ENCODE measurements at places on chromosomes 11 and 22.

- no peak for DNase-seq
These were observed 47.1 kb upstream of the LMO1 start for GRCh38 chr11:8310743-8311298.

DNA sequence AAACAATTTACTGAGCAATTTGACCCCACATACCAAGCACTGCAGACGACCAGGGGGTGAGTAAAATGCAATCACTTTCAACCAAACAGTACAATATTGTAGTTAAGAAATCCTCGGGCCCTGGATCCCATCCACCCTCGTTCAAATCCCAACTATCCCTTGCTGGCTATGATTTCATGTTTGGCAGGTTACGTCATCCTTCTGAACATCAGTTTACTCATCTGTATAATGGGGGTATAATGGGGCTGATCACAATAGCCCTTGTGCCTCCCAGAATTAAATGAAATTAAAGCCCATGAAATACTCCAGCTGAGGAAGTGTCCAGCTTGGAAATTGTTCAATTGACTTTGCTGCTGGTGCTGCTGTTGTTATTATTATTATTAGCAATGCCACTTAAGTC is 20.6 kb downstream of the APLNR start:
- no peak for DNase-seq

GRCh38 chr22:32281072-32281471 is 25.9 kb upstream of the SLC5A4 start:
- no peak for DNase-seq

DNA sequence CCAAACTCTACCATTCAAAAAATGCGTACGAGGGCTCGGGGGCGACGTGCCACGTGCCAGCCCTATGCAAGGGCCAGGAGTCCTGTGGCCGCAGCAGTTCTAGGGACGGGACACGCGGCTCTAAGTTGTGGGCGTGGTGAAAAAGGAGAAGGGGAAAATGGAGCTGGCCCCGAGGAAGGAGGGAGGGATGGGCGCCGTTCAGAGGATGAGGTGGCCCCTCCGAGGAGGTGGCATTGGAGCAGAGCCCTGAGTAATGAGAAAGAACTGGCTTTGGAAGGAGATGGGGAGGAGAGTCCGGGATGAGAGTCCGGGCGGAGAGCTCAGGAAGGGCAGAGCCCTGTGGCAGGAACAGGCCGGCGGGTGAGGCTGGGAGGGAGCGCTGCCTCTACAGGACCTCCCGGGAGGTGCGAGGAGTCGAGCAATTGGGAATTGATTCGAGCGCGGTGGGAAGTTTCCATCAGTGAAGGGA is 21.0 kb downstream of the OTUB1 start:
- no peak for DNase-seq

DNA sequence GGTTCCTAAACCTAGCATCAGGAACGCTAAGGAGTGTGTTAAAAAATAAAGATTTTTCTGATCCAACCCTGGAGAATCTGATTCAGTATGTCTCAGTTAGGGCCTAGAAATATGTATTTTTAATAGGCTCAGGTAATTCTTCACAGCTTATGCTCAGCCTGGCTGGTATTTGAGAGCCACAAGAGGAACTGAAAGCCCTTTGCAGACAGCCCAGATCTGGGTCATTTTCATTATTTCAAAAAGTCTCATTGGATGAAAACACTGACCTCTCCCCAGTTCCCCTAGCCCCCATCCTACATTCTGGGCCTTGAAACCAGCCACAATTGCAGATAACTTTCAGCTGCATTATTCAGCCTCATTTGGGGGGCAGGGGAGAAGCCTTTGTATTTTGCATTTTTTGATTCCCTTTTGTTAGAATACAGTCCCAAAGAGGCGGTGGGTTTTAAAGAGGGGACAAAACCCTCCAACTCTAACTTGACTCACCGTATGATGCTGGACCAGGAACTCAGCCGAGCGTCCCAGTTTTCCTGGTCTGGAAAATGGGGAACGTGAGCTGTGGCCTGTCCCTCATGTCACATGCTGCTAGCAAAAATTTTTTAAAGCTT is 66.0 kb upstream of the LARGE1 start:
- DNase-seq, result no peak

- DNase-seq, result no peak
These were observed 15.7 kb downstream of the PPARA start for GRCh38 chr22:46165977-46166376.

DNA sequence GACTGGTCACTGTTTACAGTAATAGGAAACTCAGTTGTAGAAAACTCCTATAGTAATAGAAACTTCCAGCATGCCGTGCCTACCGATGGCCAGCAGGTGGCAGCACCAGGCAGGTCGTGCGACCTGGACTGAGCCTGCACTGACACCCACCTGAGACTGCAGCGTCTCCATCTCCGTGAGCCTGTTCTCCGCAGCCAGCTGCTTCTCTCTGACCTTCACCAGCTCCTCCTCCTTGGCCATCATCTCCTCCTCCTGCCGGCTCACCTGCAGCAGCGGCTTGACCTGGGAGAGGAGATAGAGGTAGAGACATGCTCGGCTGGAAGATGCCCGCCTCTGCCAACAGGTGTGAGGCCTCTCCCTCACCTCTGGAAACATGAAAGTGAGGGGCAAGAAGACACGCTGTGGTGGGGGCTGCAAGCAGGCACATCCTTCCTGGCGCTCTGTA is 48.5 kb downstream of the APOL1 start:
- peak; percentile 71 for DNase-seq

DNA sequence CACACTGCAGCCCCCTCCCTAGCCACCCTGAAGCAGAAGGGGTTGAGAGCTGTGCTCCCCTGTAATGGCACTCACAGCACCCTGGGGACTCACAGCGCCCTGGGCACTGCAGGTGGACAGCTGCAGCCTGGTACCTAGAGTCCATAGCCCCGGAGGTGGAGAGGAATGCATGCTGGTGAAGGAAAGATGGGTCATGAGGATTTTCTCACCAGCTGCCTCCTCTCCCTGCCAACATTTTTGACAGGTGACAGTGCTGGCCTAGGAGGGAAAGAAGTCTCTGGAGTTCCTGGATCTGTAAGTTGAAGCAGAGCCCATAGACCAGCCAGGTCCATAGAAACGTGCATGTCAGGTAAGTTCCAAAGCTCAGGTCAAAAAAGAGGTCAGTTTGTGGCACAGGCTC is 330.5 kb downstream of the TENM4 start:
- no peak for DNase-seq

- DNase-seq, result no peak
These were observed 6.2 kb upstream of the SLC5A4 start for GRCh38 chr22:32261306-32261705.

DNA sequence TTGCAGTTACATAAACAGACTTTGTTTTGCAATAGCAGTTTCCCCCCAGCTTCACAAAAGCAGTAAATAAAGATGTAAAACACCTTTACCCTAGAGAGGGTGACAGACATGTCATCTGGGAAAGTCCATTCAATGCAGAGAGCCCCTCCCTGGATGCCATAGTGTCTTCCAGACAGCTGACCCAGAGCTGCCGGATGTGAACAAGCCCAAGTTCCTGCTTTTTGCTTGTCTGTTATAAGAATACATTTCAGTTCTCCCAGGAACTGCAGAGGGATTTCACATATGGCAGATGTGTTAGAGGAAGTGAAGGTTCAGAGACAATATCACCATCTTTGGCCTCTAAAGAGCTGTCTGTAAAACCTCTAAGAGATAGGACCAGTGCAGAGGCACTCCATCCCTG is 48.9 kb downstream of the RELT start:
- no peak for DNase-seq

DNA sequence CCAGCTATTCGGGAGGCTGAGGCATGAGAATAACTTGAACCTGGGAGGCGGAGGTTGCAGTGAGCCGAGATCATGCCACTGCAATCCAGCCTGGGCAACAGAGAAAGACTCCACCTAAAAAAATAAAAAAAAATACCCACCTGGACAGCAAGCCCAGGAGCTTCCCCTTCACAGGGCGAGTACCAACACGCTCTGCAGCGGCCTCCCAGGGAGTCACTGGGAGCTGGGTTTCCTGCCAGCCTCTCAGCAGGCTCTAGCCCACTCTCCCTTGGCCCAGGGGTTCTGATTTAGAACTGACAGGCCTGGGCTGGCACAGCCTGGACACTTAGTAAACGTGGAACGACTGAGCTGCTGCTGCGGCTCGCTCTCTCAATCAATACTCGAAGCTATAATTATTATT is 2.0 kb upstream of the CABP7 start:
- DNase-seq, result no peak

DNA sequence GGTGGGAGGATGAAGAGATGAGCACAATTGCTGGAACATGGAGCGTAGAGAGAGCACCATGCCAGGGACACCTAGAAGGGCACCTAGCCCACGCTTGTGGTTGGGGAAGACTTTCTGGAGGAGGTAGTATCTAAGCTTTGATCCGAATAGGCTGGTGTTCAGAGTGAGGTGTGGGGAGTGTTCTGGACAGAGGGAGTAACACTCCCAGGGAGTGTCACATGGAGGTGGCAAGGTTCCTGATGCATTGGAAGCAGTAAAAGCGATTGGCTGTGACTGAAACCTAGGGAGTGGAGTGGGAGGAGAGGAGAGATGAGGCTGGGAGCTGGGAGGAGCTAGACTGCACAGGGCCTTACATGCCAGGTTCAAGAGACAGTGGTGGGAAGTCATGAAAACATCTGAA is 188.0 kb upstream of the NCAM1 start:
- DNase-seq, result no peak

GRCh38 chr22:38868286-38868721 is 3.7 kb downstream of the CBX6 start:
- DNase-seq, result no peak

GRCh38 chr11:13283636-13284035 is 6.0 kb downstream of the BMAL1 start:
- DNase-seq, result no peak

GRCh38 chr22:29788339-29789279 is 21.4 kb downstream of the UQCR10 start:
- no peak for DNase-seq

- peak; percentile 71 for DNase-seq
These were observed 3.9 kb downstream of the RHOG start for GRCh38 chr11:3836903-3837302.

- no peak for DNase-seq
These were observed 100.2 kb downstream of the C11orf87 start for GRCh38 chr11:109522116-109522755.

GRCh38 chr22:32660292-32660691 is 141.2 kb upstream of the TIMP3 start:
- no peak for DNase-seq

DNA sequence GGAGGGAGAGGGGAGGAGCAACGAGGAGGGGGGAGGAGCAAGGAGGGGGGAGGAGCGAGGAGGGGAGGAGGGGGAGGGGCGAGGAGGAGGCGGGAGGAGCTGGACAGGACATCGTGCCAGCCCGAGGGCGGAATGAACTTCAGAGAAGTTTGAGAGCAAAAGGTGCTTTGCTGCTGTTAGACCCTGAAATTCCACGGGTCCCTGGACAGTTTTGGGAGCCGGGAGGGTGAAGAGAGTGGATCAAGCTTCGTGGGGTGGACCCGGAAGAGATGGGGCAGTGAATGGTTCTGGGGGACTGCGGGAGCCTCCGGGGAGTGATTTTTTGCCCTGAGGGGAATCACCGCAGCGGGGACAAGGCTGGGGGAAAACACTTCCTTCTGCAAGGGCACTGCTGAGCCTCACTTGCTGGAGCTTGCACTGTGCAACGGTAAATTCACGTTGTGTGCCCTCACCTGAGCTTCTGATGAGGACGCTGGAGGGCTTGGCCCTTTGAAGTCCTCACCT is 10.7 kb upstream of the NLRP6 start:
- DNase-seq, result no peak

DNA sequence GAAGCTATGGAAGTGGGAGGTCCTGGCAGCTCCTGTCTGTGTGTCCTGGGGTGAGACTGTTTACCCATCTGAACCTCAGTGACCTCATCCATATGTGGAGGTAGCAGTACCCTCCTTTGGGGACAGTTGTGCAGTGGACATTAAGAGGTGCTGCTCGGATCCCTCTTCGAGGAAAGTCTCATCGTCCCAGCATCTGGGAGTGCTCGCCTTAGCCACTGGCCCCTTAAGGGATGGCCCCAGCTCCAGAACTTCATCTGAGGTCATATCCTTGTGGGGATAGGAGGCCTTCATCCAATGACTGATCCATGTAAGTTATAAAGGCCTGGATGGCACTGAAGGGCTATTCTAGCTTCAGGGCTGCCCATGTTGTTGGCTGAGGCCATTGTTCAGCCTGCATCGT is 538.1 kb downstream of the MIAT start:
- DNase-seq, result no peak

GRCh38 chr11:19499999-19500398 is 212.6 kb upstream of the NAV2 start:
- no peak for DNase-seq

- no peak for DNase-seq
These were observed 25.5 kb upstream of the OSBPL5 start for GRCh38 chr11:3190600-3190999.

DNA sequence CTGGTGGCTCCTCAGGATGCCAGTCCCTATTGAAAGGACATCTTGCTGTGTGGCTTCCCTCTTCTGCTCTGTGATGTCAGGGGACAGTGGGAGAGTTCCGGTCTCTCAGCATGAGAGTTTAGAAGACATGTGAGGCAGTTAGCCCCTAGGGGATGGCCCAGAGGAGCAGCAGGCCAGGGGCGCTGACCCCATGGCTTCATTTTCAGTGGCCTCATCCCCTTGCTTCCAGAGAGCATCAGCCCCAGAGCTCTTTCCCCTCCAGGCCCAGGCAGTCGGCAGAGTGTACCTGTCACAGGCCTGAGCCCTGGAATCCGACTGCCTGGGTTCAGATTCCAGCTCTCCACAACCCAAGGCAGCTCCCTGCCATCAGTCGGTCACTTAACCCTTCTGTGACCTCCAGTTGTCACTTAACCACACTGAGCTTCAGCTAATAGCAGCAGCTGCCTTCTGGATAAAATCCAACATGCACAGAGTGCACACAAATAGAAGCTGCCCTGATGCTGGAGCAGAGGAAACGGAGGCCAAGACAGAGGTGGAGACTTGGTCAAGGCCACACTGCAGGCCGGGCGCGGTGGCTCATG is 14.1 kb upstream of the LRRC10B start:
- no peak for DNase-seq

- no peak for DNase-seq
These were observed 9.4 kb upstream of the DERL3 start for GRCh38 chr22:23847991-23848864.

GRCh38 chr11:70782401-70782913 is 384.1 kb downstream of the CTTN start:
- DNase-seq, result no peak

DNA sequence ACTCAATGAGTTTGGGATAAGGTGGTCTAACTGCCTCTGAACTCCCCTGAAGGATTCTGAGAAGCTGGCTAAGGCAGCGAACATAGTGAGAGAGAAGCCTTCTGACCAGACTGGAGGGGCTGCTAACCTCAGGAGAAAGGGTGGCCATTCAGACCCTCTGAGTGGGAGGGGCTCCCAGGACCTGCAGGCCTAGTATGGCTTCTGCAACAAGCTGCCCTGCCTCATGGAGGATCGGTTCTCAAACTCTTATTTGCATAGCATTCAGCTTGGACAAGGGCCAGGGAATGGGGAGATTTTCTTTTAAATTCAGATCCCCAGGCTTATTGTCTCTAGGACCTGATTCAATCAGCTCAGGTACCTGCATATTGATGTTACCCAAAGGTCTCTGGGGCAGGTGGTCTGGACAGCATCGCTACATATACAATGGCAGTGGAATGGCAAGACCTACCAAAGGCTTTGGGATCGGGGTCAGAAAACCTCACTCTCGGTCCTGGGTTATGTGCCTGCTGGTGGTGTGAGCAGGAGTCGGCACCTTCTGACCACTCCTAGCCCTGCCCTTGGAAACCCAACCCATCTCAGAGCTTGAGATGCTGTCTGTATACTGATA is 599.1 kb downstream of the BRD1 start:
- no peak for DNase-seq

GRCh38 chr11:13965337-13965736 is 2.8 kb downstream of the SPON1 start:
- DNase-seq, result no peak

All from activated naive CD4-positive, alpha-beta T cell treated with anti-CD3 and anti-CD28 coated beads, Interleukin-2, amount 50 U/mL, for 72 hours (primary cell).